ENCODE measurements at places on chromosomes 12 and 14.

DNA sequence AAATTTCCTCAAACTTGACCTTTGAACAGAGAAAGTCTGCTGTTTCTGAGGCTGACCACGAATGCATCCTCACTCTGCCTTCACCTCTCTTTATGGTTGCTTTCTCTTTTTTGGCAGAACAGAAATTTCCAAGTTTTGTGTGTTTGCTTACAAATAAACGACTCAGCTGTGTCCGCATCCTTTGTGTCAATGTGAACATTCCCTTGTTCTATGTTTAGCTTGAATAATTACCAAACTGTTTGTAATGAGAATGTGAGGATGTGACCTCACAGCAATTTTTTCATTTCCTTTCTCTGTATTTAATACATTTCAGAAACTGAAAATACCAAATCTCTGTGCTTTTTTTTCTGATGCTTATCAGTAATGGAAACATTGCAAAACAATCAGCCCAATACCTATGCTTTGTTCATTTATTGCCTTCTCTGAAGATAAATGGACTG lies 410.9 kb downstream of the EGLN3 start:
- no peak for DNase-seq

DNA sequence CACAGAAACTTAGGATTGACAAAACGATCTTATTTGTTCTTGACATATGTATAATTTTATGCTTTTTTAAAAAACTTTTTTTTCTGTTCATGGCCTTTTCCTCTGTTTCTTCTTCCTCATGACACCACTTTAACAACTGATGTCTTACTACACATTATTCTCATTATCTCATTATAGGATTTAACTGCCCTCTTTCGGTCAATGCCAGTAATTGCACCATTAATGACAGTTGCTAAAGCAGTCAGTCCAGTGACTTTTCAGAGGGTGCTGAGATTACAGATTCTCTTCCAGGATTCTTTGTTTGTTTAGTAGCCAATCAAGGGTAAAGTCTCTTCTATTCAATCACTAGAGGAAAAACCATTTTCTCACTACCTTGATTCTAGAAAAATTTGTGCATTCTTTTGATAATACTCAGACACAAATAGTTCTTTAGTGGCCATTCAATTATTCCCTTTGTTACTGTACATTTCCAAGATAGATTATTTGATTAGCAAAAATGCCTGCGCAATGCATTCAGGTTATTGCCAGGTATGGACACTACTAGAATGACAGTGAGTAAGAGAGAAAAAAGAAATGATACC lies 50.1 kb downstream of the KLRG1 start:
- DNase-seq = no peak

- no peak for DNase-seq
Measured at GRCh38 chr14:90644882-90645281, 171.3 kb downstream of the TTC7B start.

GRCh38 chr12:129103231-129103630 lies 250.0 kb downstream of the GLT1D1 start:
- no peak for DNase-seq
